Activated T-helper 2 cell treated with anti-CD3 and anti-CD28 coated beads, Interferon-gamma antibody, Interleukin-2, Interleukin-4, amounts not matched to agents 10 μg/mL and 5 μg/mL and 100 μg/mL, durations not matched to agents 14 hours and 24 hours and 36 hours (primary cell): ENCODE measurements at places on chromosomes 7 and 10. TPM values are rescaled to one million over a fixed set of nuclear protein-coding genes. Genes with fewer than 3 reads are reported as not detected.

DIP2C gene
- total RNA-seq = 1.6 and 2.6 TPM in 2 replicates

AKR1C1 gene
- 0.97 and 1.3 TPM in 2 replicates for total RNA-seq

MRLN gene
- not detected in 2 replicates for total RNA-seq

FLNC gene
- total RNA-seq = not detected in 2 replicates

PLXNA4 gene
- total RNA-seq = 0.14 and 0.21 TPM in 2 replicates

DNA sequence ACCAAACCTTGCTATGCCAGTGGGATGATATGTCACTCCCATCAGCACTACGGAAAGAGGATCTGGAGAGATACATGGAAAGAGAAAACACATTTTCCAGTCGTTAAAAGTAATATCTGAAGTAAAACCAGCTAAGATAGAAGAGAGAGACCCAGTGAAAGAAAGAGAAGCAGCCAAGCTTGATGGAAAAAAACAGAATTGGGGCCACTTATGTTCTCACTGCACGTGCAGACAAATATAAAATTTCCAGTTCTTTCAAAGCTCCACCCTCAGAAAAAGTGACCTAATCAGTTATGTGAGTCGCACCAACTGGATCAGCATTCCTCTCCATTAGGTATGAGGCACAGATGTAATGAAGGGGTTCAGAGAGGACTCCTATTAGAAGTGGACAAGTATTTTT, 266.1 kb downstream of the MTERF1 start:
- H3K36me3 ChIP-seq = no peaks in the 10 kb centered on the region
- DNase-seq = no peak
- no peaks in the 10 kb centered on the region for H3K27me3 ChIP-seq

- H3K4me1 ChIP-seq = no peaks in the 10 kb centered on the region
- no peak for DNase-seq
- peaks cover 21% of the 10 kb centered on the region for H3K27me3 ChIP-seq
- no peak overlapping the region for H3K4me3 ChIP-seq
- H3K27ac ChIP-seq = no peak overlapping the region
Measured at GRCh38 chr10:15344876-15345285, 26.2 kb downstream of the FAM171A1 start.

- no peak overlapping the region for H3K27ac ChIP-seq
- H3K27me3 ChIP-seq = no peaks in the 10 kb centered on the region
- no peaks in the 10 kb centered on the region for H3K4me1 ChIP-seq
- DNase-seq = no peak
- no peak overlapping the region for H3K4me3 ChIP-seq
Measured at GRCh38 chr10:103079946-103080345, 113.1 kb downstream of the NT5C2 start.

- H3K36me3 ChIP-seq = no peaks in the 10 kb centered on the region
- H3K4me3 ChIP-seq = no peak overlapping the region
- peaks cover 7% of the 10 kb centered on the region for H3K27me3 ChIP-seq
- peaks cover 5% of the 10 kb centered on the region for H3K4me1 ChIP-seq
- H3K27ac ChIP-seq = no peak overlapping the region
Measured at GRCh38 chr10:111146025-111146640, 69.3 kb downstream of the ADRA2A start.

GRCh38 chr7:24778543-24779282, 21.4 kb upstream of the GSDME start:
- peaks cover 4% of the 10 kb centered on the region for H3K4me1 ChIP-seq
- no peak overlapping the region for H3K4me3 ChIP-seq
- no peak for DNase-seq
- no peaks in the 10 kb centered on the region for H3K27me3 ChIP-seq
- H3K27ac ChIP-seq = no peak overlapping the region
- H3K36me3 ChIP-seq = peaks cover 17% of the 10 kb centered on the region

DNA sequence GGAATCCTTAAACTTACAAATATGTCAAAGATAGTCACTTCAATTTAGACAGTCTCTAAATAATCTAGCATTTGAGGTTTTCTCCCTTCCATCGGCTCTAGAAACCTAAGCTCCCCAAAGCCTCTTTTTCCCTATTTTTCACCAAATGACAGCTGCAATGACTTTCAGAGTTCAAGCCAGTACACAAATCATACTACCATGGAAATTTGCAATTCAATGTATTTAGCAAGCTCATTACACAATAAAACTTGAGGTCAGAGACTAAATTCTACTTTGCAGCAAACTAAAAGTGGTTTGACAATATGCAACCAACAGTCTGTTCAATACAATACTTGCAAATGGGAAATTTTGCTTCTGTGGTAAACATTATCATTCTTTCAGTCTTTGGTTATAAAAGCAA, 80.3 kb downstream of the SKIDA1 start:
- no peak overlapping the region for H3K4me3 ChIP-seq
- no peak for DNase-seq
- no peak overlapping the region for H3K27ac ChIP-seq
- H3K36me3 ChIP-seq = no peaks in the 10 kb centered on the region
- H3K4me1 ChIP-seq = no peaks in the 10 kb centered on the region
- no peaks in the 10 kb centered on the region for H3K27me3 ChIP-seq

GRCh38 chr7:98185101-98185500, 26.1 kb upstream of the BHLHA15 start:
- no peaks in the 10 kb centered on the region for H3K4me1 ChIP-seq
- H3K27me3 ChIP-seq = no peaks in the 10 kb centered on the region
- H3K36me3 ChIP-seq = peaks cover 14% of the 10 kb centered on the region
- H3K4me3 ChIP-seq = no peak overlapping the region
- DNase-seq = no peak
- no peak overlapping the region for H3K27ac ChIP-seq

DNA sequence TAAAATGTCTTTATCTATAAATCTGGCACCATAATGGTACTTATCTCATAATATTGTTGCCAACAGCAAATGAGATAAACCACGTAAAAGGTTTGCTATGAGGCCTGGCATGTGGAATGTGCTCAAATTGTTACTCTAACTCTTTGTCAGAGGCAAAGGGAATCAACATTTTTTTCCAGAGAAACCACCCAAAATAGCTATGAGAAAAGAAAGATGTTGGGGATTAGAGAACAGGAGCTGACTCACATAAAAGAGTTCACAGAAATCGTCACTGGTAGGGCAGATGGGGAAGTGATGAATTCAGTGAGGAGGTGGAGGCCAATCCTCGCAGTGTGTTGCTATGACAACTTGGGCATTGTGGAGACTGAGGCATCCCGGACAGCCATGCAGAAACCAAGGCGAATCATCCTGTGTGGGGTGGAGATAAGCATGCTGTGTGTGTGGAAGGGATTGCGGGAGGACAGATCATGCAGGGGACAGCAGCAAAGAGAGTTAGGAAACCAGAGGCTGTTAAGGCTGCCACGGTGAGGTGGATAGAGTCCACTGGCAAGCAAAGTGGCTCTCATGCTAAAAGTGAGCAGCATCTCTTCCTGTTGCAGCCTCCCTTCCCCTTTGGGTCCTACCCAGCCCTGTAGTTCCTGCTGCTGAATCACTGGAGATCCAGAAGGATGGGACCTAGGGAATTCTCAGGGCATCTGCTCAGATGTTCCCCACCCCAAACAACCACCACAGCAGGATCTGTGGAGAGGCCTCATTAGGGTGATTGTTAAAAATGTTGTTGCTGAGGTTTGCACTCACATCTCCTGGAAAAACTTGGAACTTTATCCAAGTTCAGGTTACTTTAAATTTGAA, 103.9 kb downstream of the CUBN start:
- DNase-seq = peak; percentile 67
- H3K4me3 ChIP-seq = peak overlapping the region; percentile 35
- H3K27ac ChIP-seq = peak overlapping the region; percentile 95
- H3K4me1 ChIP-seq = peaks cover 69% of the 10 kb centered on the region
- peaks cover 11% of the 10 kb centered on the region for H3K27me3 ChIP-seq
- no peaks in the 10 kb centered on the region for H3K36me3 ChIP-seq

- H3K4me1 ChIP-seq = no peaks in the 10 kb centered on the region
- no peaks in the 10 kb centered on the region for H3K27me3 ChIP-seq
- H3K36me3 ChIP-seq = no peaks in the 10 kb centered on the region
- H3K27ac ChIP-seq = no peak overlapping the region
- no peak overlapping the region for H3K4me3 ChIP-seq
Measured at GRCh38 chr10:129645487-129645886, 178.4 kb downstream of the MGMT start.

GRCh38 chr10:95508730-95509129, 52.4 kb downstream of the SORBS1 start:
- DNase-seq = no peak
- no peaks in the 10 kb centered on the region for H3K36me3 ChIP-seq
- peaks cover 1% of the 10 kb centered on the region for H3K4me1 ChIP-seq
- peaks cover 15% of the 10 kb centered on the region for H3K27me3 ChIP-seq
- no peak overlapping the region for H3K27ac ChIP-seq

DNA sequence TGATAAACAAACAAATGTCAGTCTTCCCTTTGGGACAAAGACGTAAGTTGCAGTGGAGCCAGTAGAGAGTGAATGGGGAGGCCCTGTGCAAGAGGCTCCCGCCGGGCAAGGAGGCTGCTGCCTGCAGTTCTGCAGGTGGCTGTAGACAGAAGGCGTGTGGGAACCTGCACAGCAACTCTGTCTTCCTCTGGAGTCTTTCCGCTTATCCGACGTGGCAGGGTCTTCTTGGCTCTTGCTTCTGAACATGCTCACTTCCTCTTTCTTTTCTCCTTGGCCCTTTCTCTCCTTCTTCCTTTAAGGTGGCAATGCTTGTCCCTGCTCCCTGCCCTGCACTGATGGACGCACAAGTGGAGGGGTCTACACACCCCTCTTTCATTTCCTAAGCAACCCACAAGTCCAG, 122.5 kb downstream of the HIPK2 start:
- no peak overlapping the region for H3K4me3 ChIP-seq
- DNase-seq = no peak

- no peaks in the 10 kb centered on the region for H3K27me3 ChIP-seq
- H3K4me1 ChIP-seq = no peaks in the 10 kb centered on the region
- DNase-seq = no peak
- H3K36me3 ChIP-seq = no peaks in the 10 kb centered on the region
- no peak overlapping the region for H3K27ac ChIP-seq
Measured at GRCh38 chr10:14050598-14050997, 280.1 kb downstream of the FRMD4A start.

- peaks cover 53% of the 10 kb centered on the region for H3K36me3 ChIP-seq
- H3K4me3 ChIP-seq = no peak overlapping the region
- H3K27ac ChIP-seq = no peak overlapping the region
- DNase-seq = no peak
Measured at GRCh38 chr10:80480852-80481251, 26.7 kb downstream of the TSPAN14 start.

GRCh38 chr10:14409247-14409646, 78.5 kb upstream of the FRMD4A start:
- H3K4me3 ChIP-seq = no peak overlapping the region
- peaks cover 3% of the 10 kb centered on the region for H3K36me3 ChIP-seq
- H3K4me1 ChIP-seq = peaks cover 14% of the 10 kb centered on the region

- no peaks in the 10 kb centered on the region for H3K27me3 ChIP-seq
- H3K36me3 ChIP-seq = no peaks in the 10 kb centered on the region
- no peak overlapping the region for H3K27ac ChIP-seq
- no peaks in the 10 kb centered on the region for H3K4me1 ChIP-seq
Measured at GRCh38 chr7:44517175-44517574, 24.0 kb downstream of the NPC1L1 start.

DNA sequence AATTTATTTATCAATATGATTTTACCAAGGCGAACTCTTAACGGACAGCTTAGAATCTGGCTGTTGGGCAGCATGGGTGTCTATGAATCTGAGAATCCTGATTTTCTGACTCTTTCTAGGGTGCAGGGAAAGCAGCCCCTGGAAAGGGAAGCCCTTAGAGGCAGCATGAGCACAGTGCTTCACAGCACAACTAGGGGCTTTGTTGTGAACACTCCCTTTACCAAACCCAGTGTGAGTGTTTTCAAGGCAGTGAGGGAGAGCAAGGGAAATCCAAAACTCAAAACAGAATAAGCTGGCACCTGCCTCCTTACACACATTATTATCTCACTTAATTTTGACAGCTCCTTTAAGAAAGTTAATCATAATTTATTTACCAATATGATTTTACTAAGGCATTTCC, 116.3 kb upstream of the CSTF2T start:
- H3K36me3 ChIP-seq = no peaks in the 10 kb centered on the region
- no peak for DNase-seq
- no peak overlapping the region for H3K4me3 ChIP-seq
- H3K4me1 ChIP-seq = no peaks in the 10 kb centered on the region
- H3K27me3 ChIP-seq = peaks cover 4% of the 10 kb centered on the region

GRCh38 chr7:151756076-151756731, 120.7 kb downstream of the PRKAG2 start:
- peak overlapping the region; percentile 9 for H3K4me3 ChIP-seq
- no peaks in the 10 kb centered on the region for H3K36me3 ChIP-seq
- peaks cover 15% of the 10 kb centered on the region for H3K4me1 ChIP-seq

DNA sequence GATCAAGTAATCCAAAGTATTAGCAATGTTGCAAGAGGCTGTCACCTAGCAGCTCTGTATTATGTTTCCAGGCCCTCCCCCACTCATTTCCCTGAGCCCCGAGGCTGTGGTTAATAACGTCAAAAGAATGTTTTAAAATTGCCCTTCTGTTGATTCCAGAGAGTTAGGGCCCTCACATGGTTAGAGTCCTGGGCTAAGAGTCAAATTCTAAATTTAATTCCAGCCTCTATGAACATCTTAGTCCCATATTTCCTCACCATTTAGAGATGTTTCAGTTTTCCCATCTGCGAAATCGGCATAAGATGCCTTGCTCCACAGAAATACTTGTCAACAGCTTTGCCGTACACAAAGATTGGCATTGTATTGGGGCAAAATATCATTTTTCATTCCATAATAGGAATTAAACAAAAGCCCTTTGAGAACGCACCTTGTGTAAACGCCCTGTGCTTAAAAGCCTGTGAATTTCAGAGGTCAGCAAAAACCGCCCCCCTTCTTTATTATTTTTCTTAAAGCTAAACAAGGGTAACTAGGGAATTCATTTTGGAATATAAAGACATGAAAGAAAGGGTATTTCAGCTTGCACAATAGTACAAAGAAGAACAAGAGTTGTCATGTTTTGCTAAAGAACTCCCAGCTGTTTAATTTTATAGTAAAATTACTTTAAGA, 135.8 kb downstream of the ARID5B start:
- peaks cover 23% of the 10 kb centered on the region for H3K36me3 ChIP-seq
- DNase-seq = no peak
- peak overlapping the region; percentile 28 for H3K27ac ChIP-seq
- no peak overlapping the region for H3K4me3 ChIP-seq
- H3K4me1 ChIP-seq = peaks cover 67% of the 10 kb centered on the region
- H3K27me3 ChIP-seq = no peaks in the 10 kb centered on the region

DNA sequence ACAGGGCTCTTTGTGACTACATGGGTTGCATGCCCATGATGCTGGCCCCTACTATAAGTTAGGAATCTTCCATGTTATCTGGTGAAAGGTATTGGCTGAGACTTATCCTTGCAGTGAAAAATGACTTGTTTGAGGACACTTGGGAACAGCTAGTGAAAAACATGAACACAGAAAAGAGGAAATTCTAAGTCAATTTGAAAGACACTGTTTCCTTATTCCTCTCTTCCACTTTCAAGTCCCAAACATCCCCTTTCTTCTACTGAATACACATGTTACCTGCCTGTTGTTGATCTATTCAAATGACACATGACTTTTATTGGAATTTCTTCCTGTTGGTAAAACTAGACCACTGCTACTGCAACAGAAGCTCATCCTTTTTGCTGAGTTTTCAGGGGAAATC, 29.5 kb upstream of the PRKCQ start:
- no peak overlapping the region for H3K4me3 ChIP-seq
- no peaks in the 10 kb centered on the region for H3K27me3 ChIP-seq
- DNase-seq = no peak
- peaks cover 70% of the 10 kb centered on the region for H3K4me1 ChIP-seq
